ENCODE measurements at places on chromosomes 1 and 21.

DNA sequence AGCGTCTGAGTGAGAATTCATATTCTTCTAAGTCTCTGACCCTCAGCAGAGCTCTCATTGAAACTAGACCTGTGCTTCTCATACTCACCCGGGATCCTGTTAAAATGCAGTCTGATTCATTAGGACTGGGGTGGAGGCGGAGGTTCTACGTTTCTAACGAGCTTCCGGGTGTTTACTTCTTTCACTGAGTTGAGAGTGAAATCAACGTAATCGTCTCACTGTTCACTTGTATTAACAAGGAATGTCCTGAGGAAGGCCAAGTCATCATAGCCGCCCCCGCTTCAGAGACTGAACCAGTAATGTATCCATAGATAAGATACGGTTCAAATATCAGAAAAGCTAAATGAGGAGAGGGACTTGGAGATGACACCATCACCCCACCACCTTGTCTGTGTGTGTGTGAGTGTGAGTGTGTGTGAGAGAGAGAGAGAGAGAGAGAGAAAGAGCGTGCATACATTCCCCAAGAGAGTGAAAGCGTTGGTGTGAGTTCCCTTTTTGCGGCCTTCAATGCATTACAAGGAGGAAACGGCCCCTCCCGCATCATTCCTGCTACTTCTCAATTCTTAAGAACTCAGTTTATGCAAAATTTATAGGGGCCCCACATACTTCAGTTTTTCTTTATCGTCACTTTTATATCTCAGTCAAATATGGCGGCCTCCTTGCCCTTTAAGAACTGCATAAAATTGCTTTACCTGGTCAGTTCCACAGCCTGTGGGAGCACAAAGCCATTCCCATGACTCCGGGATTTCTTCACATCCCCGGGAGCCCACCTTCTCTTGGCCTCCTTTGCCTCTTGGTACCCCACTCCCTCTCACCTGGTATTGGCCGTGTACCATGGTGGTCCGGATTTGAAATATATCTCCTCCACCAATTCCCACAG is 19.8 kb downstream of the KMO start:
- no peak for DNase-seq

- no peak for DNase-seq
These were observed 236.2 kb upstream of the NRIP1 start for GRCh38 chr21:15301014-15301413.

GRCh38 chr1:90411185-90411584 is 305.9 kb downstream of the BARHL2 start:
- DNase-seq: no peak

DNA sequence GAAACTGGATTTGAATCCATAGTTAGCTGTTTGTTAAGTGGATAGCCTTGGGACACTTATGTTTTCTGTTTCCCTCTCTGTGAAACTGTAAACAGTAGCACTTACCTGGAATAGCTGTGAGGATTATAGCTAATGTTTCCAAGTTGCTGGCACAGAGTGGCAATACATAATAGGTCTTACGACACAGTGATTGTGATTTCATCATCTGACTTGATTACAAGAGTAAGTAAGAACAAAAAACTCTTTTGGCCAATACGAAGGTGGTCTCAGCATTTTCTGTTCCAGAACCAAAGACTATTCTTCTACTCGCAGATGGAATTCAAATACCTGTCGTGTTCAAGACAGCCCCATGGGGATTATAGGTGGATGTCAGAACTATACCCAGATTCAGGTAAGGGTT is 2.1 kb downstream of the C8B start:
- no peak for DNase-seq

All from hypothalamus (tissue), 51 donors.